T-helper 2 cell (primary cell): ENCODE measurements at places on chromosomes 7 and 10.

DNA sequence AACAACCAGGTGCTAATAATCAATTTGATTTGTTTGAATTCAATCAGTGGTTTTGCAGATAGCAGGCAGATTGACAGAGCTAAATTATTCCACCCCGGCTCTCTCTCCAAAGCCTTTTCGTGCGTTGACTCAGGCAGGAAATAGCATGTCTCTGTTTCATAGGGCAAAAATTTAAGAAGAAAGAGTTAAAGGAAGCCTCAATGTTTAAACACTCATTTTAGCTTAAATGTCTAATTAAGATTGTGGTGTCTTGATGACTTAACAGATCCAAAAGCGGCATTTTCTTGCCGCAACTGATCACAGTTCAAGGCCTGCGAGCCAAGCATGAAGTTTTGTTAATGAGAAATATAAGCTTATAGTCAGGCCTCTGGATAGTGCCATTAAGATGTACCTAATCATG, 1051.1 kb upstream of the AUTS2 start:
- no peak for DNase-seq

DNA sequence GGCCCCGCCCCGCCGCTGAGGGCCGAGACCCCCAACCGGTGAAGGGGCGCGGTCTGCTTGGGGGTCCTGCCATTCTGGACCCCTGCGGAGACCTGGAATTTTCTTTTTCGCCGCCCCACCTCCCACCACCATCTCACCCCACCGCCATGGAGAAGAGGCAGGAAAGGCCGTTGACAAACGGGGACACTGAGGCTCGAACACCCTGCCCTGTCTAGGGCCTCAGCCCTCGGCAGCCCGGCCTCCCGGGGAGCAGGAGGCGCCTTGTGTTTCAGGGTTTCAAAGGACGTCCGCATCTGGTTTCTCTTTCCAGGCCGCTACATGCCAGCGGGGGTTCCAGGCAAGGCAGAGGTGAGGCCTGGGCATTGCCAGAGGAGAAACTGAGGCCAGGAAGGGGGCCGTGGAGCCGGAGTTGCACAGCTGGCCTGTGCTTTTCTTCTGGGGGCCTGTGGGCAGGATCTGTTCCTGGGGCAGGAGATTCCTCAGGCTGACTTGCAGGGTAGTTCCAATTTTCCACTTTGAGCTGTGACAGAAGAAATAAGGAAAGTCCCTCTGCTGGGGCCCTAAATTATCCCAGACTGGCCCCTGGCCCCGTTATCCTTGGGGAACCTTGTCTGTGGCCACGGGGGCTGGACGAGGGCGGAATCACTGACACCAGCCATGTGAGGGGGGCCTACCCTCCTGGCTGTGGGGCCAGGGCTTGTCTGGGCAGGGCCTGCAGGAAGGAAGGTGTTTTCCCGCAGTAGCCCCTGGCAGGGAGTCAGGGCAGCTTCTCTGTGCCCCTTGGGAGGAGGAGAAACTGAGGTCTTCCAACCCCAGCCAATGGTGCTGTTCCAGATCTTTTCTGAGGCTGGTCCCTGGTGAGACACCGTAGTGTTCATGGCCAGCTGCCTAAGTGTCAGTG, 900 bp upstream of the MICALL2 start:
- peak; percentile 22 for DNase-seq

DNA sequence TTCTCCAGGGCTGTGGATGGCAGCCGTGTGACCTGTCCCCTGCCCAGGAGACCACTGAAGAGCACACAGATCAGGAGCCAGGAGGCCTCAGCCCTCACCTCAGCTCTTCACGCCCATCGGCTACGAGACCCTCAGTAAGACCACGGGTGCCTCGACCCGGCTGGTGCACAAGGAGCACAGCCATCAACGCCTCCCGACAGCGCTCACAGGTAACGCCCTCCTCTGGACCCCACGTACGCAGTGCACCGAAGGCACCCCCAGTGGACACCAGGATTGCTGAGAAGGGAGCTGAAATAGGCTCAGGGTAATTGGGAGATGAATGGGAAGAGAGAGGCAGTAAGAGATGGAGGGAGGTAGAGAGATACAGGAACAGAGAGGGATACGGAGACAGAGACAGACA, 291.3 kb downstream of the WDR37 start:
- no peak for DNase-seq

DNA sequence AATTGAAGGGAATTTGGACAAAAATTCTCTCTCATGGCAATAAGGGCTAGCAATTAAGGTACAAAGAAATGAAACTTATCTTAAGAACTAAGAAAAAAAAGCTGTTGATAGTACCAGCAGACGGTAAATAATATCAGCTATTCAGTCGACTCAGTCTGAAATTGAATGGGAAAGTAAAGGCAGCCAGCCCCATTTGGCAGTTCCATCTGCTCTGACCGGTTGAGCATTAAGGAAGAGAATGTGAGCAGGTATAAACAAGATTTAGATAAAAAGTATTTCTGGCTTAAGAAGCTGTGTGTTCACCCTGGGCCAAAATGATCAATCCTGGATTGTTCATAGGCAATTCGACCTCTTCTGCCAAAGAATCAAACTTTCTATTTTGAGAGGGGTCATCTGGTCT, 154.6 kb upstream of the NPVF start:
- no peak for DNase-seq

GRCh38 chr7:48183965-48184364, 12.7 kb downstream of the ABCA13 start:
- no peak for DNase-seq

GRCh38 chr7:19121977-19122588, 4.6 kb upstream of the TWIST1 start:
- no peak for DNase-seq

DNA sequence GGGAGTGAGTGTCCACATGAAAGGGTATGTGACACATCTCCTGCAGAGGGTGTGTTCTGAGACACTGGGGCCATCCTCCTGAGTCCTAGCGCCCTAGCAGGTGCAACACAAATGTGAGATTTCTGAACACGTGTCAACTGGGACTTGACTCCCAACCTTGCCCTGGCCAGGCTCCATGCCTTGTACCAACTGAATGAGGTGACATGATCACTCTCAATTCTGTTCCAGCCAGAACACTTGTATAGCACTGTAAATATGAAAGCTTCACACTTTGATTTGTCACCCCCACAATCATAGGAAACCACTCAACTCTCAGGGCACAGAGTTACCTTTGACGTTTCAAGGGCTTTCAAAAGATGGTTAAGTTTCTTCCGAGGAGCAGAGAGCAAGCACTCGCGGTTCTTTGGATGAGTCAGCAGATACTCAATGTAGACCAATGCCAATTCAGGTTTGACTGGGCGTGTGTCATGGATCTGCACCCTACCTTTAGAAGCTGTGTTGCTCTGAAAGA, 48.6 kb downstream of the NCAPG2 start:
- no peak for DNase-seq

DNA sequence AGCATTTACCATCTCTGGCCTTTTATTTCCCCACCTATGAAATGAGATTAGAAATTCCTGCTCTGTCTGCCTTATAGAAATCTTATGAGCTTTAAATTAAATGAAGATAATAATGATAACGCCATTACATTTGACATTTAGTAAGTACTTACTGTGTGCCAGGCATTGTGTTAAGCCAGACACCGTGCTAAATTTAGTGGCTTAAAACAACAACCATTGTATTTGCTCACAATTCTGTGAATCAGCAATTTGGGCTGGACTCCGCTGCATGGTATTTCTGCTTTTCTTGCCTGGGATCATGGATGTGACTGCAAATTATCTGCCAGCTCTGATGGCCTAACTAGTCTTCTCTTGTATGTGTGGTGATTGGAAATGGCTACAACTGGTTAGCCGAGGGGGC, 56.4 kb upstream of the CCDC6 start:
- no peak for DNase-seq

- no peak for DNase-seq
Measured at GRCh38 chr10:33048223-33048622, 90.2 kb upstream of the ITGB1 start.

GRCh38 chr10:130737621-130738020, 573.9 kb downstream of the TCERG1L start:
- no peak for DNase-seq

DNA sequence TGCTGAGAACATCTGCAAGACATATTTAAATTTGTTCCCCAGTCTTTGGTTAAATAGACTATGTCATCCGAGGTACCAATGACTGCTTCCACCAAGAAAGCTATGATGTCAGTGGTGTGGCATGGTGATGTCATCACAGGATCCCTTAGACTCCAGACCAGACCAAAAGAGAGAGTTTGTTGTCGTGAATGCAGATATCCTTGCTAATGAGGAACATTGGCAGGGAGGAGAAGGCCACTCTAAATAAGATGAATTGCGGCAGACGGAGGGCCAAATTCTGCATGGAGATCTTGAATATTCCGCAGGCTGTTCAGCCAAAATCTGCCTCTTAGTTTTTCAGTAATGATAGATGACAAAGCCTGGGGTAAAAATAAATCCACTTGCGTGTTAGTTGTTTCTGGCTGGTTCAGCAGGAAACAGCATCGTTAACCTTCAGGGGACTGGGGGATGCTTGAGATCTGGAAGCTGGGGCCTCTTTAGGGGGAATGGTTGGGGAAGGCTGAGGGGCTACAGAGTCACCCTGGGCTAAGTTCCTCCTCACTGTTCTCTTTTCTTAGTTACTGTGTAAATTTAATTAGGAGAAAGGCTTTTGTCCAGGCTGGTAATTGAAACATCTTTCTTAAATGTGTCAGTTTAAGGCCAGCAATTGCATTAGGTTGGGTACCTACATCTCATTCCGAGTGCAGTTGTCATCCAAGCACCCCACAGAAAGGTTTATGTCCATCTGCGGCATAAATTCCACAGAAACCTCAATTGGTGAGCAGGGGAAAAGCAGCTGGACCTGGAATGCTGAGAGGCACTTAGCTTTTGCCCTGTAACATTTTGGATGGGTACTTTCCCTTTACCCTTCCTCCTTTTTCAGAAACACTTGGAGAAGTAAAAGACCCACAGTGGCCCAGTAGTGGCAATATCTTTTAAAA, 11.6 kb upstream of the CAMK1D start:
- DNase-seq = no peak

DNA sequence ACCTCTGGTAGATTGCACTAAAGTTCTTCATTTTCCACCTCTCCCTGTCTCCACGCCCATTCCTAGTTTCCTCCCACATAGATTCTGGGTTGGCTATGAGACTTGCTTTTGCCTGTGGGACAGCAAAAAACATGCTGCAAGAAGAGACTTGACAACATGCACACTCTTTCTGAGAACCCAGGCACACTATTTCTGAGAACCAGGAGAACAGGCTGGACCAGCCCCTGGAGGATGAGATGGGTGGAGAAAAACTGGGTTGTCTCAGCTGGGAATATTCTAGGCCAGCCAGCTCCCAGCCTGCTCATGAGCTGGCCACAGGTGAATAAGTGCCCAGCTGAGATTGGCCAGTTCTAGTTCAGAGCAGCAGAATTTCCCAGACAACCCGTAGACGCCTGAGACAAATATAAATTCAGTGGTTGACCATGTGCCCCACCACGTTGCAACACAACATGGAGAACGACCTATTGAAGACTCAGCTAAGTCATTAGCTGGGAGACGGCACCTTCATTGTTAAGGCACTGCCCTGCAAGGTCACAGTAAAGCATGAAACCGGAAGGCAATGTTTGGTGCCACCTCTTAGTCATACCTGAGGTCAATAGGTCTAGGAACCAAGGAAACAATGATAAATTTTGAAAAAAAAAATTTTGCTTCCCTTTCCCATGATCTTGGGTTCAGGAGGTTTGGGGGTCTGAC, 92.7 kb upstream of the AKR1E2 start:
- DNase-seq = no peak

GRCh38 chr7:74269757-74270277, 15.6 kb upstream of the RFC2 start:
- peak; percentile 45 for DNase-seq

DNA sequence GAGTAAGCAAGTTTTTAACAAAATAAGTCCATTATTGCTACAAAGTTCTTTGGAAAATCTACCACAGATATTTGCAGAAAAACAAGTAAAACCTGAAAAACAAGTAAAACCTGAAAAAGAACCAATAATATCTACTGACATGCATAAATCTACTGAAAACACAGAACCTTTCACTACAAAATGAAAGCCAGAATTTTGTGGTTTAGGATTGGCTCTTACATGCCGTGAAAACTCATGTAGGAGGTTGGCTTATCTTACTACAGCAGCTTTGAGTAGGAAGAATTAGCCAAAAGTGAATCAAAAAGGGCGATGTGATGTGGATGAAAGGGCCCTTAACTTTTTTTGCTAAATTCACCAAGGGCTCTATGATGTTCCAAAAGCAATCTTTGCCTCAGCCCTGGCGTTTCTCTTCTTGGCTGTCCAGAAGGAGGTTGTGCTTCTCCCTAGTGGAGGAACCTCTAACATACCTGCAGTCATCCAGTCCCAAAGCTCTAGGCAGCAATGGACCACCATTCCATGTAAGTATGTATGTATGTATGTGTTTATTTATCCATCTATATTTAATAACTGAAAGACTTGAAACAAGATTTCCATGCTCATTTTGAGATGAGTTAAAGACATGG, 93.5 kb upstream of the ZNF804B start:
- DNase-seq = no peak

DNA sequence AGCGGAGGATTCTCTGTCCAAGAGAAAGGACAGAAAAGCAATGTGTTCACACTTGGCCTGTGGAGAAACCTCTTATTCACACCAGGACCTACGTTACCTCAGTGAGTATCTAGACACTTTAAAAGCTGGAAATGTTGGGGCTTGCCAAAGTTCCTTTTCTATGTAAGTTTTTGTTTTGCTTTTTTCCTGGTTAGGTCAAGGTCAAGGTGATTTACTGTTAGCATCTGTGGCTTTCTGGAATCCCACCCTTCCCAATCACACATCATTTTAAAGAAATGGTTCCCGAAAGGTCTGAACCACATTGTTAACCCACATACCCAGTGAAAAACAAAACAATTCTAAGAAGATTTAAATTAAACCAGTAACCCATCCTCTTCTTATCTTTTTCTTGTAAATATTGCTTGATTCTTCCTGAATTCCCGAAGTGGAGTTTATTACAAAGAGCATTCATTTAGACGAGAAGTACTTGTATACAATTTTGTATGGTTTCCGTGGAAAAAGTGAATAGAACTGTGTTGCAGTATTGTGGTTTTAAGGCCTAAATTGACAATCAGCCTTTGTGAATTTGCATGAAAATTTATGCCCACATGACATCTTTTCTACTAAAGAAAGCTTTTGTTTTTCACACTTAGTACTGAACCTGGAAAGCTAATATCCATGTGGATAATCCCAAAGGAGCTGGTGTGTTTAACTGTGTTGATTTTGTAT, 827.0 kb upstream of the IGFBP3 start:
- no peak for DNase-seq

DNA sequence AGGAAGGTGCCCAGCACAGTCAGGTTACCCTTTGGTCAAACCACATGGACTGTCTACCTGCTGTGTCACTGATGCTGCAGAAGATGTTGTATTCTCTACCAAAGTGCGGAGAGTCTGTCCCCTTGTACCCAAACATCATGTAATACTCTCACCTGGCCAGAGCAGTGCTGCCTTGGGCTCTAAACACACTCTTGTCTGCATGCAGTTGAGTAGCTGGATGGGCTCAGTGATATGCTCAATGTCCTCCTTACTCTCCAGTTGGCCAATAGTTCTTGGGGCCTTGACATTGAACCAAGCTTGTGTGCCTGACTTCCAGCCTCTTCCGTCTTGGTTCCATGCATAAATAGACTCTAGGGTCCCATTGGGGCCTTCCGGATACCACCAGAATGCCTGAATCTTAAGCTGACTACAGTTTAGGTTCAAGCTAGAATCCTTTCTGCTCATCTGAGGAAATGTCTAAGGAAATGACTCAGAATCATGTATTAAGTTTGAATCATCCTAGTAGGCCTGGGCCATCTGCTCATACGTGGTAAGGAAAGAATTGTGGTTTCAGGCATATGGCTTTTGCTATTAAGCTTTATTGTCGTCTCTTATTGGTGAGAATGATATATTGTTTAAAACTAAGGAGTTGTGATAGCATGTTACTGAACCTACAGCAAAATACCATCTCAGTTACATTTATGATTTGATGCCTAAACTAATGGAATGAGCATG, 118.0 kb downstream of the OTUD1 start:
- no peak for DNase-seq
